Neural progenitor cell (in vitro differentiated cells): ENCODE measurements at places on chromosomes 5 and 9. TPM values are rescaled to one million over a fixed set of nuclear protein-coding genes. Genes with fewer than 3 reads are reported as not detected.

Gene PKD2L2
- not detected in 2 replicates for total RNA-seq

Gene PRRT1B
- not detected in 2 replicates for total RNA-seq

Gene IRX1
- total RNA-seq = 0.95 and 7.6 TPM in 2 replicates

Gene PDCD1LG2
- total RNA-seq = not detected in 2 replicates

Gene GRXCR2
- not detected in 2 replicates for total RNA-seq

Gene HEXB
- total RNA-seq = 56.3 and 65.6 TPM in 2 replicates

Gene TAF11L10
- total RNA-seq = not detected in 2 replicates

Gene IRGM
- 0.06 TPM in 1 of 2 replicates, not detected in the other for total RNA-seq

Gene OR13J1
- not detected in 2 replicates for total RNA-seq

Gene GOLM1
- 73.7 and 83.5 TPM in 2 replicates for total RNA-seq

Gene CCDC171
- 6.1 and 9.3 TPM in 2 replicates for total RNA-seq

Gene PCDHB12
- 3.0 and 3.8 TPM in 2 replicates for total RNA-seq

Gene OR1J2
- total RNA-seq = not detected in 2 replicates

Gene PCA3
- total RNA-seq = 0.30 and 0.56 TPM in 2 replicates

Gene GABRB2
- 0.53 and 0.58 TPM in 2 replicates for total RNA-seq

Gene RGS7BP
- 0.43 and 1.4 TPM in 2 replicates for total RNA-seq

Gene KIAA0825
- 3.1 and 3.7 TPM in 2 replicates for total RNA-seq

Gene TPRN
- 3.4 and 9.1 TPM in 2 replicates for total RNA-seq

Gene BARX1
- 0.17 and 2.9 TPM in 2 replicates for total RNA-seq

Gene RPS23
- total RNA-seq = 5,433 and 6,020 TPM in 2 replicates

Gene RNF183
- 0.09 and 0.28 TPM in 2 replicates for total RNA-seq

Gene LCN2
- not detected in 2 replicates for total RNA-seq

Gene MRPS2
- 23.4 and 43.4 TPM in 2 replicates for total RNA-seq

Gene SPINK7
- total RNA-seq = not detected in 2 replicates

Gene IL13
- total RNA-seq = not detected in 2 replicates

Gene IFNA17
- total RNA-seq = not detected in 2 replicates

Gene MSX2
- 0.30 and 0.93 TPM in 2 replicates for total RNA-seq

Gene FOXD4L4
- 0.15 TPM in 1 of 2 replicates, not detected in the other for total RNA-seq

Gene TMEM252
- not detected in 2 replicates for total RNA-seq

Gene CNTFR
- total RNA-seq = 8.6 and 37.2 TPM in 2 replicates

Gene PCDHGB7
- 21.1 and 23.9 TPM in 2 replicates for total RNA-seq

Gene NUTM2F
- total RNA-seq = 0.22 TPM in 1 of 2 replicates, not detected in the other

Gene TLE1
- 51.9 and 54.7 TPM in 2 replicates for total RNA-seq

Gene SLC1A1
- total RNA-seq = 12.5 and 16.2 TPM in 2 replicates

Gene SLC4A9
- total RNA-seq = not detected in 2 replicates

Gene WDR41
- 85.6 and 92.6 TPM in 2 replicates for total RNA-seq
